Fibroblast of skin of right quadriceps (primary cell): ENCODE measurements at places on chromosomes 6 and 20.

DNA sequence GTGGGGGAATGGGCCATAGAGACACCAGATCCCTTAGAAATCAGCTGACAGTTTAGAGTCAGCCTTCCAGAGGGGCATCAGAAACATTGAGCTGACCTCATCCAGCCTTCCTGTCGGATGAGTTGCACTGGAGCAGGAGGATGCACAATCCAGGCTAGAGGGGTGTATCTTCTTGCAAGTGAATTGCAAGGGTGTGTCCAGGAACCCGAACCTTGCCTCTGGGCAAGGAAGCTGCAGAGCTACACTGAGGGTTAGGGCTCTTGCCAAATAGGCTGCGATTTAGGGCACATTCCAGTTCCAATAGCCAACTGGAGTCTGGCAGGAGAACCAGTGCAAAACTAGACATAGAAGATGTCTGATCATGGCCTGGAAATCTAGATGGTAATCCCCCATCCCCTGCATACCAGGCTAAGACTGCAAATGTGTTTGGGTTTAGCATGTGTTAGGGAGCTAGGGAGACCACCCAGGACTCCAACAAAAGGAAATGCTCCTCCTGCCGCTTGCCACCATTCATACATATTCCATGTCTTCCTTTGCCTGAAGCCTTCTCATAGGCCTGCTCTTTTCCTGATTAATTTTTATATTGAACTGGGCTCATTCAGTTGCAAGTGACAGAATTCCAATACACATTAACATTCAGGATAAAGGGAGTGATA, 6.3 kb upstream of the UTRN start:
- DNase-seq, result no peak

GRCh38 chr6:116456927-116457326, 4.2 kb upstream of the CALHM6 start:
- DNase-seq, result no peak

DNA sequence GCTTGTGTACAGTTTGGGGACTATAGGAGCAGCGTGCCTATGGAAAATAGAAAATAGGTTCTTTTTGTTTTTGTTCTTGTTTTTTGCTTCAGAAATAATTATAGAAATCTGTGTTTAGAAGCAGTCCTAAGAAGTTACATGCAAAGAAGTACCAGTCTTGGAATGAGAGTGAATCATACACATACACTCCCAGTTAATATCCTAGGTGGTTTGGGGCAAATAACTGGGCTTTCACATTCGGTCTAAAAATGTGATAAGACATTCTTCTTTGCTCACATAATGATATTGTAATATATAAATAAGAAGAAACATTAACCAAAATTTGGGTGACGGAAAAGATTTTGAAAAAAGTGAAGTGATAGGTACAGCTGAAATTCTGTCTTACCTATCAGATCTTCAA, 61.0 kb downstream of the ENPP1 start:
- DNase-seq, result no peak

DNA sequence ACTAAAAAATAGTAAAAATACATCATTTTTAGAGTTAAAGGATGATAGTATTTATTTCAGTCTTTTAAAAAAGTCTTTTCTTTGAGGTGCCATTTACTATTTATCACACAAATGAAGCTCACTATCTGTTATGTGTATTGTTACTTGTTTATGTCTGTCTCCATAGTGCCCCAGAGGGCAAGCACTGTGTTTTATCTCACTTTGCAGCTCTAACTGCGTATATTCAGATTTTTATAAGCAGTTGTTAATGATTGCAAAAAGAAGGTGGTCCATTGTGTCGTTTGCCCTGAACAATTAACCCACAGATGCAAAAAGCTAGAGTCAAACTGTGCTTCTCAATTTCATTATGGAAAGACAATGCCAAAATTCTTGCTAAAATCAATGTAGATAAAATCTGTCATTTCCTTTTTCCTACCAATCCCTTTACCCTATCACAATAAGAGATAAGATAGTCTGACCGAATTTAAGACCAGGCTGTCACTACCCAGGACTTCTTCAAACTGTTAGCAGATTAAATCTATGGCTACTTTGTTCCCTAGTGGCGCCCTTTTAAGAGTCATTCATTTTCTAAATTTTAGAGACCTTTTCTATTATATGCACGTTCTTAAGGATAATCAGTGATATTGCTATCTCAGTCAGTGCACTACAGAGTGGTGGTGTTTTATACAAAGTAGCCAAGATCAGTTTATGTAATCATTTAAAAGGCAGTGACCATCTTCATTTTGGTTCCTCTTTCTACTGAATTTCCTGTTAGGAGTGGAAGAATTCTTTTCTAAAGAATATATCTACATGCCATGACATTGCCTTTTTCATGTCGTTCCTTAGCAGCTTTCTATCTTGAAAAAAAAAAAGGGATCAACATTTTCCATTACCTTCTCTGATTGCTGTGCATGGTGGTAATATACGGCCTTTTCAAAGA, 133.1 kb upstream of the PRDM1 start:
- DNase-seq, result no peak

- DNase-seq, result no peak
These were observed 683.7 kb downstream of the EPM2A start for GRCh38 chr6:145051661-145052060.

DNA sequence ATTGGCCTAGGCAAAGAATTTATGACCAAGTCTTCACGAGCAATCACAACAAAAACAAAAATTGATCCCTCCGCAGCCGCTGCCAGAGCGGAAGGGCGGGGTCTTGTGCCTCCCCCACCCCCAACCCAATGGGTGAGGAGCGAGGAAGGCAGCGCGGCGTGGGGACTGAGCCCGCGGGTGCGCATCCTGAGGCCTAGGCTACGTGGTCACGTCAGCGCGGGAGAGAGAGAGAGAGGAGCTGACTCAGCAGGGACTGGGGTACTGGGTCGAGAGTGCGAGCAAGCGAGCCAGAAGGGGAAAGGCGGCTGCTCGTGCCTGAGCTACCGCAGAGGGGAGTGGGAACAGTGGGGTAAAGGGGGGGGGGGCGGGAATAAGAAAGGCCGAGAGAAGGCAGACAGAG, 90.1 kb upstream of the FERMT1 start:
- DNase-seq, result no peak

DNA sequence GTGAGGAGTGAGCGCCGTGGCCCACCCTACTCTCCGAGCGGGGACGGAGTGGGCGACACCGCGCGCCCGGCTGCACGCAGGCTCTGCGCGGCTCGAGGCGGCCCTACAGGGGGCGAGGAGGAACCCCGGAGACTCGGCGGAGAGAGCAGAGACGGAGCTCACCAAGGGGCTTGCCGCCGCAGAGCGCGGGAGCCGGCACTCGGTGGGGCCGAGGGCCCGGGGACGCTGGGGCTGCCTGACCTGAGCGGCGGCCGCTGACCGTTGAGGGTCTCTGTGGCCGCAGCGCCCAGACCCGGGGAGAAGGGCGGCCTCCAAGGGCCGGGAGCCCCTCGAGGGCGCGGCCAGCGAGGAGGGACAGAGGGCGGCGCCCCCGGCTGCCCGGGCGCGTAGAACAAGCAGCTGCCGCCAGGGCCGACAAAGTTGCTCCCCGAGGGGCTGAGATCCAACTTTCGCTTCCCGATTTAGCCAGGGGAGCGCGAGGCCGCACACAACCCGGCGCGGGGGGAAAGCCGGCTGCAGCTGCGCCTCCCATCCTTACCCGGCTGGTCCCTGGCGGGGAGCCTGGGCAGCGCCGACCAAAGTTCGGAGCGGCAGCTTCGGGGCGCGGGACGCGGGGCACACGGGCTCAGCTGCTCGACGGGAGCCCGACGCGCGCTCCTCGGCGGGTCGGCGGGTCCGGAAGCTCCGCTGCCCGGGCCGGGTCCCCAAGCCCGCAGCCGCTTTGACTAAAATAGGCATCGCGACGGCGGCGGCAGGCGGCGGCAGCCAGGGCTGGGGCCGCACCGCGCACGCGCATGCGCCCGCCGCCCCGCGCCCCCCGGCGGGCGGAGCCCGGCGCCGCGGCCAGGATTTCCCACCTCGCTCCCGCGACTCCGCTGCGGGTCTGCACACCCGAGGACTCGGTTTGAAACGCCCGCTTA, 43.1 kb downstream of the POPDC3 start:
- DNase-seq, result peak; percentile 60

GRCh38 chr6:50993941-50994720, 175.5 kb downstream of the TFAP2B start:
- DNase-seq, result no peak

- no peak for DNase-seq
These were observed 171.4 kb downstream of the PACRG start for GRCh38 chr6:162899148-162899547.

DNA sequence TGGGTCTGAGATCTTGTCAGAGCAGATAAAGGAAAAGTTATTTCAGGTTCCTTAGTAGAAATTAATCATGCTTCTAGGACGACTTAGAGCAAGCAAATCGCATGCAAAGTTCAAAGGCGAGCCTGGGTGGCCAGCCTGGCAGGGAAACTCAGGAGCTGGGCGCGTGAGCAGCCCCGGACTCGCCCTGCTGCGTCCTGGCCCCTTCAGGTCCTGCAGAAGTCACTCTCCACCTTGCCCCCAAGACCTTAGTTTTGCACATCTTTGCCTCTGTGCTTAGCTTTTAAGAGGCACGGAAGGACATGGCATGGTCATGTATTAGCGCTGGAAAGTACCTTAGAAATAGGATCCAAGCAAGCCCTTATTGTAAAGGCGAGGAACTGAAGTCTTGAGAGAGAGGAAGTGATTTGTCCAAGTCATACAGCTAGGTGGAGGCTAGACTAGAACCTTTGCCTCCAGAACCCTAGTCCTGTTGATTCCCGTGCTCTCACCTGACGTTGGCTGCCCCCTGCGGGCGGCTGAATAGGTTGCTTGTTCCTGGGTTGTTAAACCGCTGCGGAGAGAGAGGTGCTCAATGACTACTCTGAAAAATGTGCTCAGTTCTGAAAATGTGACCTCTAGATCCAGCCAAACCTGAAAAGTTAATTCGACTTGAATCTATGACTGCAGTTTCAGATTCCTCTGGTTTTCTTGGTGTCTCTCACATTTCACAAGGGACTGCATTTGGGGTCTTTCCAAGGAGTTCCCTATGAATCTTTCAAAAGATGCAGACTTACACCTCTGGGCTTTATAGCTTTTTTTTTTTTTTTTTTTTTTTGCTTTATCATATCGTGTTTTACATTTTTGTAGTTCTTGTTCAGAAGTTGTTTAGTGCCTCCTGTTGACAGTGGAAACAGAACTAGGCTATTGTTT, 2.7 kb downstream of the MYB start:
- DNase-seq, result peak; percentile 39

DNA sequence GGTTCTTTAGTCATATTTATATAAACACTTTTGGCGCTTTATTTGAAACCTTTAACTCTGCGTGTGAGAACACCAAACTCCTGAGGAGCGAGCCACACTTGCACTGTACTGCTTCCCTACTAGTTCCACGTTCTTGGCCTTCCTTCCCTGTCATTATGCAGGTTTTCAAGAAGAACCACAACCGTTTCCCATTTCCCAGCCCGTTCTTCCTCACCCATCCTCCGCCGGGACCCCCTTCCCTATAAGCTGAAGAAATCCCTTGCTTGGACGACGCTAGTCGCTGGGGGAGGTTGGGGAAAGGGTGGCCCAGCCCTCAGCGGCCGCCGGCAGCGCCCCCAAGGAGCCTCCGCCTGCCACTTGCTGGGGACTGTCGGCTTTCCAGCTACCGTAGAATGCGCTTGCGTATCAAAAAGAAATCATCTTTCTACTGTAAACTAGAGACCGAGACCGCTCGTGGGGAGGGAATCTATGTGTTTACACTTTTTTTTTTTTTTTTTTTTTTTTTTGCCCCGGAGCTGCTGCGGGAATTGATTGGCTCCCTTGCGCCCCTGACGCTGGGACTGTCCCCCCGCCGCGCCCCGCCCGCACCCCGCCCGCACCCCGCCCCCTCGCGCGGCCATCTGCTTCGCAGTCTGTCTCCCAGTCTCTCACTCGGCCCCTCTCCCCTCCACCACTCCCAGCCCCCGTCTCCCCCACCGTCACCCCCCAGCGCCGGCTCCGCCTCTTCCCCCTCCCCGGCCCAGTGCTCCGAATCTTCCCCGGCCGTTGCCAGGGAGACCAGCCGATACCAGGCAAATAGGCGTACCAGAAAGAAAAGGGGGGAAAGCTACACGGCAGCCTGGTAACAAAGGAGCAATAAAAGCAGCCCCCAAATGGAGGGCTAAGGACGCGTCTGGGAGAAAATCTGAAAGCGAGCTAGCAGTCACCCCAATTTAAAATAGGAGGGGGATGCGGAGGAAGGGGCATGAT, 2.3 kb upstream of the MARCKS start:
- DNase-seq, result peak; percentile 95

- no peak for DNase-seq
These were observed 592 bp downstream of the SAPCD1 start for GRCh38 chr6:31762878-31763618.

- DNase-seq, result peak; percentile 30
These were observed 45.1 kb upstream of the MCM9 start for GRCh38 chr6:118980063-118980462.

DNA sequence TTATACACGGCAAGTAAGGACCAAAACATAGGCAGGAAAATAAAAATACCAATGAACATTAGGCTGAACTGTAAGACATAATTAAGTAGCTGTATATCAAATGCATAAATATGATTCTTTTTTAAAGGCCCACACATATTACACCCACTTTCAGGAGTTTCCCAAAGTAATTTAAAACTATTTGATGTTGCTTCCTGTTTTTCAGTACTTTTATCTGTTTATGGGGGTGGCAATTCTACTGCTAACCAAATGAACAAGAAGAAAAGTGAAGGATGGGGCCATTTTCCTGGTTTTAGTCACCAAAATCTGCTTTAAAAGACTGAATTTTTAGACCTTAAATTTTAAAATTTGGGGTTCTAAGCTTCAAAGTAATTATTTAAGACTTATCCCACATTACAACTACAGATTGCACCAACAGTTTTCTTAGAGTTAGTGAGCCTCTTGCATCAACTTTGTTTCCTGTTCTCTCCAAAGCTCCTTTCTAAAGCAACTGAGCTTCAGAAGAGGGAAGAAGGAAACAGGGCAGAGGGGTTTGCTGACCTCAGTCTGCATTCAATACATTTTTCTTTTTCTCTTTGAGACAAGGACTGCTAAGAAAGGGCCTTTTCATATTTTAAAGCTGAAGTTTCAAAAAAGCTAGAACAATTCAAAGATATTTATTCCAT, 191.0 kb downstream of the BACH2 start:
- DNase-seq, result no peak

GRCh38 chr20:10978713-10979112, 304.9 kb upstream of the JAG1 start:
- DNase-seq, result no peak

DNA sequence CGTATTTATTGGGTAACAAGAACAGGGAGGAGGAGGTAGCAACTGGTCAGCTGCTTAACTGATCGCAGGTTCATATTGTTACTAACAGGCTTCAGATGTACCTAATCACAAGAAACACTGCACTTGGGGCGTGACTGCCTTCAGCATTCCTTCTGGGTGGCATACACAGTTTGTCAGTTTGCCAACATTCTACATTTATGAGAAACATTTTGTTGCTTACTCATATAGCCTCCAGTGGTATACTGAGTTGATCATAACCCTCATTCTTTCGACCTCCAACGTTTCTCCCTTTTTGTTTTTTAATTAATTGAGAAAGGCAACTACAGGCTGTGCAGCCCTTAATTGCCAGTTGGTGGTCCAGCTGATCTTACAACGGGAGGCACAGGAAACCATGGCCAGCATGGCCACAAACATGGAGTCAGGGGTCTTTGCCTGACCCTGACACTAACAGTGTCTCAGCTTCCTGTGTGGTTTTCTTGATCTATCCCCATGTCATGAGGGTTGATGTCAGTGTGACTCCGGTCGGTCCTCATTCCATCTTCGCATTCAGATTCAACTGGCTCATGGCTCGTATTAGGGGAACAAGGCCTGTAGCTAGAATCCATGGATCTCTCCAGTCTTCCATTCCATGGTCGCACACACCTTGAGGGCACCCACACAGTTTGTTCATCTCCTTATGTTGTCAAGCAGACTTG, 9.4 kb downstream of the EPB41L2 start:
- no peak for DNase-seq

- DNase-seq, result no peak
These were observed 30.0 kb downstream of the TFEB start for GRCh38 chr6:41705311-41705995.

- DNase-seq, result no peak
These were observed 82.8 kb downstream of the TFAP2A start for GRCh38 chr6:10332111-10332510.
